ENCODE measurements at places on chromosomes 1 and 21. TPM values are rescaled to one million over a fixed set of nuclear protein-coding genes. Genes with fewer than 3 reads are reported as not detected.

DNA sequence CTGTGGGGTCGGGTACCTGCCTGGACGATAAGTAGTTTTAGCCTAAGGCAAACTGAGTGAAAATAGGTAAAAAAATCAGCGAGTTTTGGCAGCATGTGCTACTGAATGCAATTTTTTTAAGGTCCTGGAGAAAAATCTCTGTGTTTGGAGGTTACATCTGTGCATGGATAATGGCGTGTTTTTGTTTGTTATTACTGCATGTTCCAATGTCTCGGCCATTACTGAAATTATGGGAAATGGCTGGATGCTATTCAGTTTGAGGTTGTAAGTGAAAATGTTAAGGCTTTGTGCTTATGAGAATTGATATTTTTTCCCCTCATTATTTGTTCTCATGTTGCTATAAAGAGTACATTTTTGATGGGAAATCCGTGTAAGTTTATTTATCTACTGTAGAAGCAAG is 441.7 kb downstream of the PRDM2 start:
- peaks cover 9% of the 10 kb centered on the region for H3K27me3 ChIP-seq
- no peaks in the 10 kb centered on the region for H3K4me1 ChIP-seq
- H3K36me3 ChIP-seq, result no peaks in the 10 kb centered on the region
- no peak overlapping the region for H3K4me3 ChIP-seq
- DNase-seq, result no peak

Gene CLDN17
- not detected for total RNA-seq

GRCh38 chr1:89901957-89902669 is 81.3 kb downstream of the LRRC8D start:
- no peaks in the 10 kb centered on the region for H3K36me3 ChIP-seq
- no peak overlapping the region for H3K27ac ChIP-seq
- no peak overlapping the region for H3K4me3 ChIP-seq
- no peaks in the 10 kb centered on the region for H3K27me3 ChIP-seq
- no peak for DNase-seq

Gene CCDC185
- not detected for total RNA-seq

DNA sequence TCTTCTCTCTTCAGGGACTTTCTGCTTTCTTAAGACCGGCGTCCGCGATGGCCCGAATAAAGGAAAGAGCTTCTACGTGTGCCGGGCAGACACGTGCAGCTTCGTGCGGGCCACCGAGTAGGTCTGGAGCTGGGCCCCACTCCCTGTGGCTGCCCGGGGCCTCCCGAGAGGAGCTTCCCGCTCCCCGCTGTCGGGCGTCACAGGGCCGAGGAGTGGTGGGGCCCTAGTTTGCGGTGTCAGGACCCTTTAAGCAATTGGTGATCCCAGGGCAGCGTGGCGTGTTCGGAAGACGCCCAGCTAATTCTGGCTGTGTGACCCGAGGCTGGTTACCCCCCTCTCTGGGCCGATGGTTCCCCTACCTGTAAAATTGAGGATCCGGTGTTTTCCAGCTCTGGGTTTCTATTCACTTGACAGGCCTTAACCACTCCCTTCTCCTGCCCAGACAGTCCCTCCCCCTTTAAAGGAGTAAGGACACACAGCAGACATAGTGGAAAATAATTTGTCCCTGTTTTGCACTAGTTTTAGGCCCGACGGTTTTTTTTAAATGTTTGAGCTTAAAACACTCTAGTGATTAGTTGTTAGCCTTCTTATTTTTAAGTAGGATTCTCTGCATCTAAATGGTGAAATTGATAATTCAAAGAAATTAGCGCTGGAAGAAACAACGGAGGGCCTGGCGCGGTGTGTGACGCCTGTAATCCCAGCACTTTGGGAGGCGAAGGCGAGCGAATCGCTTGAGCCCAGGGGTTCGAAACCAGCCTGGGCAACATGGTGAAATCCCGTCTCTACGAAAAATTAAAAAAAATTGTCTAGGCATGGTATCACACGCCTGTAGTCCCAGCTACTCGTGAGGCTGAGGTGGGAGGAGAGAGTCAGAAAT is 553 bp downstream of the TTF2 start:
- DNase-seq, result no peak
- H3K27me3 ChIP-seq, result no peaks in the 10 kb centered on the region
- H3K27ac ChIP-seq, result no peak overlapping the region
- peaks cover 63% of the 10 kb centered on the region for H3K4me1 ChIP-seq
- no peak overlapping the region for H3K4me3 ChIP-seq

GRCh38 chr1:115807723-115808122 is 33.2 kb downstream of the NHLH2 start:
- no peaks in the 10 kb centered on the region for H3K36me3 ChIP-seq
- no peak overlapping the region for H3K27ac ChIP-seq

Gene KIAA1614
- total RNA-seq, result 0.07 TPM

Gene ICOSLG
- total RNA-seq, result 3.2 TPM

DNA sequence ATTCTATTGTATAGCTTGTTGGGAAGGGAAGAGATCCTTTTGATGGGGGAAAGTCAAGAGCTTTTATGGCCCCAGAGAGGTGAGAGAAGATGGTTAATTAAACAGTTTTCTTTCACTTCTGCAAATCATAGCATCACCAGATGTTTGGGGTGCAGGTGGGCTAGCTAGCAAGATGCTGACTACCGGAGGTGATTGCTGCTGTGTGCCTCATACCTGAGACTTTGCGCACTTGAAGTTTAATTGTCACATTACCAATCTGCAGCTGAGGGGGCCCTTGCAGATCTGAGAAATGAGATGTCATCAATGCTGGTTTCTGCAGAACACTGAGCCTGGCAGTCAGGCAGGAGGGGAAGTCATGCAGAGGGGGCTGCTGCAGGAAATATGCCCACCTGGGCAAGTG is 73.9 kb downstream of the SNRPE start:
- H3K27ac ChIP-seq, result no peak overlapping the region
- H3K27me3 ChIP-seq, result peaks cover 8% of the 10 kb centered on the region
- peaks cover 9% of the 10 kb centered on the region for H3K4me1 ChIP-seq
- no peak for DNase-seq
- no peaks in the 10 kb centered on the region for H3K36me3 ChIP-seq
- no peak overlapping the region for H3K4me3 ChIP-seq

- no peak overlapping the region for H3K4me3 ChIP-seq
- peak; percentile 77 for DNase-seq
- H3K4me1 ChIP-seq, result peaks cover 6% of the 10 kb centered on the region
- no peak overlapping the region for H3K27ac ChIP-seq
- peaks cover 18% of the 10 kb centered on the region for H3K27me3 ChIP-seq
Observed at GRCh38 chr1:16187748-16188401, 24.6 kb downstream of the ARHGEF19 start.

- peaks cover 22% of the 10 kb centered on the region for H3K27me3 ChIP-seq
- peak overlapping the region; percentile 83 for H3K27ac ChIP-seq
- peak overlapping the region; percentile 93 for H3K4me3 ChIP-seq
Observed at GRCh38 chr1:9822897-9823692, 670 bp downstream of the CLSTN1 start.

Gene LCE3B
- total RNA-seq, result not detected

DNA sequence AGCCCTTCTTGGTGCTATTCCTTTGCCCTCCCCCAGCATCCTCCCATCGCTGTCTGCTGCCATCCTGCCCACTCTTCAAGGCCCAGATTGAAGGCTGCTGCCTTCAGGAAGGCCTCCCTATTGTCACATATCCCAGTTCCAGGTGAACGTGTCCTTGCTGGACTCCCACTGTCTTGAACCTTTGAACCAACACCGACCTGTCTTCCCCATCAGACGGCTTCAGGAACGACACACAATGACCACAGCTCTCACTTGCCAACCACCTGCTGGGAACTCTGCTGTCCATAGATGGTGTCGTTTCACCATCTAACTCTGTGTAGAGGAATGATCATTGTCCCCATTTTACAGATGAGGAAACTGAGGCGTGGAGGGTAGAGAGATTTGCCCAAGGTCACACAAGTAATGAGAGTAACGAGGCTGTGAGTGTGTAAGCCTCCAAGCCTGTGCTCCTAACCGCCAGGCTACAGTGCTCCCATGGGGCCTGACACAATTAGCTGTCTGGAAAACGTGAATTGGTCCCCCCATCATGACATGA is 9.9 kb upstream of the PLEKHG5 start:
- H3K27ac ChIP-seq, result no peak overlapping the region
- no peak overlapping the region for H3K4me3 ChIP-seq
- no peaks in the 10 kb centered on the region for H3K27me3 ChIP-seq
- DNase-seq, result no peak
- H3K4me1 ChIP-seq, result peaks cover 5% of the 10 kb centered on the region
- H3K36me3 ChIP-seq, result no peaks in the 10 kb centered on the region

Gene FAM131C
- total RNA-seq, result 0.32 TPM

GRCh38 chr1:198714271-198714670 is 75.4 kb downstream of the PTPRC start:
- peaks cover 69% of the 10 kb centered on the region for H3K36me3 ChIP-seq
- no peak for DNase-seq
- no peak overlapping the region for H3K4me3 ChIP-seq
- peak overlapping the region; percentile 72 for H3K27ac ChIP-seq

Gene HMGCS2
- not detected for total RNA-seq

DNA sequence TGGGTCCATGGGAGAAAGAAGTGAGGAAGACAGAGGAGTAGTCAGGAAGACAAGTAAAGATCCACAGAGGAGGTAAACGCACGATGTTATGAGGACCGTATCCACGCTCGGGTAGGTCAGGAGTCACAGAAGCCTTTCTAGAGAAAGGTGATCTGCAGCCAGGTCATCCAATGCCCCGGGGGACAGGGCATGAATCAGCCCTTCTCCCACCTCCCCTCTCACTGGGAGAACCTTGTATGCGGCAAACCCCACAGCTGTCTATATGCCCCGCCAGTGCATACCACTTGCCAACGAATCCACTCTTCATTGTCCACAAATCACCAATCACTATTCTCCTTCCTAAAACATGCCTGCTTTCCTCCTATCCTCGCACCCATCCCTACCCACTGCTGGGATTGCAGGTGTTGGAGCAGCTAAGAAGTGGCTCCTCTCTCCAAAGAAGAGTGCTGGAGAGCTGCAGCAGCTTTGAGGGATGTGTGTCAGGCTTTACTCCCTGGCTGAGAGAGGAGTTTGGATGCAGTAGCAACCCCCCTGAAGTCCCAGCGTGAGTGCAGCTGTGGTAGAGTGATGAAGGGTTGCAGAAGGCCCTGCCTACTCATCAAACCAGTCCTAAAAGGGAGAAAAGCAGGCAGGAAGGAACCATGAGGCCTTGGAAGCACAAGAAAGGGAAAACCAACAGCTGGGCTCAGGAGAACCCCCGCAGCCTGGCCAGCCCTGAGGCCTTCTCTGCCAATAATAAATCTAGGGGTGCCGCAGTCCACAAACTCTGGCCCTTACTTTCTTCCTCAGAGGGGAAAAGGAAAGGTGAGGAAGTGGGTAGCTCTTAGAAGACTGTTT is 102.2 kb upstream of the GADD45A start:
- no peaks in the 10 kb centered on the region for H3K4me1 ChIP-seq
- H3K36me3 ChIP-seq, result no peaks in the 10 kb centered on the region
- H3K27ac ChIP-seq, result no peak overlapping the region
- no peak overlapping the region for H3K4me3 ChIP-seq
- DNase-seq, result no peak
- H3K27me3 ChIP-seq, result peaks cover 6% of the 10 kb centered on the region

- H3K27me3 ChIP-seq, result peaks cover 87% of the 10 kb centered on the region
- H3K27ac ChIP-seq, result no peak overlapping the region
- peaks cover 5% of the 10 kb centered on the region for H3K36me3 ChIP-seq
- H3K4me3 ChIP-seq, result peak overlapping the region; percentile 81
Observed at GRCh38 chr1:184036517-184036949, 995 bp downstream of the COLGALT2 start.

- no peak for DNase-seq
- H3K4me3 ChIP-seq, result no peak overlapping the region
- H3K4me1 ChIP-seq, result peaks cover 47% of the 10 kb centered on the region
- H3K36me3 ChIP-seq, result peaks cover 17% of the 10 kb centered on the region
- no peaks in the 10 kb centered on the region for H3K27me3 ChIP-seq
Observed at GRCh38 chr1:2251786-2252185, 23.7 kb downstream of the SKI start.

DNA sequence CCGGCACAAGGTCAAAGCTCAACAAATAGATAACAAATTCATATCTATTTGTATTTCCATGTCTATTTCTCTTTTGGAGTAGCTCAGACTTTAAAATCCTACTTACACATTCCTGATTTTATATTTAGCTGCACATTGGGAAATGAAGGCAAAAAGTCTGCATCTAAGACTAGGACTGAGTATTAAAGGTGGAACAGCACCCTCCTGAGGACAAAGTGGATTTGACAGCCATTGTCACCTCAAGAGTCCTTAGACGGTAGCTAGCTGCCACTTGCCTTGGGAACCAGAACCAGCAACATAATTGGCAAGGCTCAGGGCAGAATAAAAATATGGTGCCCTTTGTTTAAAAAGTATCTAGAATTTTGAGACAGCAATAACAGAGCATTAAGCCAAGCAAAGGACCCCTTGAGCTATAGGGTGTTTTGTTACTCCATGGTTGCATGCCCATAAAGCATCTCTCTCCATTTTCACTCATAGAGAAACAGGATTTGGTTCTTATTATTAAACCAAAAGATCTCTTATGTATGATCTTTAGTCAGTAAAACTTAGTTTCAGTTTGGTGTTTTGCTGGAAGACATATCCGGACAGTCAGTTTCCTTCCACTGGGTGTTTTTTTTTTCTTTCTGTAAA is 30.0 kb upstream of the SGIP1 start:
- peaks cover 48% of the 10 kb centered on the region for H3K27me3 ChIP-seq
- no peak overlapping the region for H3K27ac ChIP-seq
- no peak overlapping the region for H3K4me3 ChIP-seq
- H3K36me3 ChIP-seq, result no peaks in the 10 kb centered on the region
- no peaks in the 10 kb centered on the region for H3K4me1 ChIP-seq

Gene ZYG11B
- 13.9 TPM for total RNA-seq
